ENCODE measurements at places on chromosomes 11 and 22.

DNA sequence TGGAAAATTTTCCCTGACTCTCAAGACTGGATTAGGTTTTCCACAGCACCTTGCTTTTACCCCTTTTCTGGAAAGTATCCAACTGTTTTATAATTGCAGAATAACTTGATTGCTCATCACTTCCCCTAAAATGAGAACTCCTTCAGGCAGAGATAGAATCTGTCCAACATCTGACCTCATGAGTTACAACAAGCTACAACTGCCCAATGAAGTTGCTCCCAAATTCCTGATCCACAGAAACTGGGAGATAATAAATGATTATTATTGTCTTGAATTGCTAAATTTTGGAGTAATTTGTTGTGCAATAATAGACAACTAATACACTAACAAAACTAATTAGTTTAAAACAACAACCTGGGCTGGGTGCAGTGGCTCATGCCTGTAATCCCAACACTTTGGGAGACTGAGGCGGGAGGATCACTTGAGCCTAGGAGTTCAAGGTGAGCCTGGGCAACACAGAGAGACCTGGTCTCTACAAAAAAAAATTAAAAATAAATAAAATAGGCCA, 10.0 kb upstream of the CCDC83 start:
- no peak for DNase-seq

DNA sequence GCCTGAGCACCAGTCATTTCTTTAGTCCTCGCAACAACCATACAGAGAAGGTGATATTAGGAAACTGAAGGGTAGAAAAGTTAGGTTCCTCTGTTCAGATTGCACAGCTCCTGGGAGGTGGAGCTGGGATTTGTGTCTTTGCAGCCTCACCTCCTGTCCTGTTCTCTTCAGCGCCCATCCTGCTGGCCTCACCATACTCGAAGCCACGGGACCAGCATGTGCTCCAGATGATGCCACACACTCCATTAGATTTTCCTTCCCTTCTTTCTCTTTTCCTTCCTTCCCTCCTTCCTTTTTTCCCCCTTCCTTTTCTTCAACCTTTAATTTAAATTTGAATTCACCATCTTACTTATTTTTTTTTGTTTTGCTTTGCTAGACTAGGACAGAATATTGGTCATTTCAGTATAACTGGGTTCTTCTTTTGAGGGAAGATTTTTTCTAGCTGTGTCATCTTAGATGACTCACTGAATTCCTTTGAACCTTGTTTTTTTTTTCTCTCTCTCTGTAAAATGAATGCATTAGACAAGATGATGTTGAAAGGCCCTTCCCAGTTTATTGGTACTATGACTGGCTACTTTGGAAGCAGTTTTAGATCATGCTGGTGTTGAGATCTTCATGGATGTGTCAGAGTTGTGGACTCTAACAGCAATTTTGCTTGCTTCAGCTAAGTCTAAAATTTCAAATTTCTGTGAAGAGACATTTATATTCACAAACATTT, 662.5 kb upstream of the TENM4 start:
- DNase-seq = no peak

DNA sequence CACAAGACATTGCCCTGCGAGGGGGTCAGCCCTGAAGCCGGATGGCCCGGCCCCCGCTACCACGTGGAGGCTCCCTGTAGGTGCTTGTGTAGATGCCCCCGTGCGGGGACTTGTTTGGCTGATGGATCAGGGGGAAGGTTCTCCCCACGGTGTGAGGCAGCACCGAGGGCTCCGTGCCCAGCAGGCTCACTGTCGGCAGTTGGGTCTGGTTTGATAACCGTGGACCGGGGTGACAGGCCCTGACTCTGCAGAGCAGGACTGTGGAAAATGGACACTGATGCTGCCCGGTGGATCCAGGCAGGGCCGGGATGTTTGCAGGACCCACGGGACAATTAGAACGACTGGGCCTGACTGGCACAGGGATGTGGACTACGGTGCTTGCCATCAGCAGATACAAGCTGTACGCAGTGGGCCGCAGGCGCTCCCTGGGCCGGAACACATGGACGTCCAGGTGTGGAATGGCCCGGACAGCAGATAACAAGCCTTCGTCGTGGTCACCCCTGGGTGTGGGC, 19.0 kb downstream of the KCNQ1 start:
- DNase-seq = no peak

- no peak for DNase-seq
These were observed 9.1 kb downstream of the PPP6R3 start for GRCh38 chr11:68469642-68470041.

Measured in putamen (tissue), 1 donor.